Muscle of back (tissue), 13 donors: ENCODE measurements at places on chromosomes 5 and 9. TPM values are rescaled to one million over a fixed set of nuclear protein-coding genes. Genes with fewer than 3 reads are reported as not detected.

DNA sequence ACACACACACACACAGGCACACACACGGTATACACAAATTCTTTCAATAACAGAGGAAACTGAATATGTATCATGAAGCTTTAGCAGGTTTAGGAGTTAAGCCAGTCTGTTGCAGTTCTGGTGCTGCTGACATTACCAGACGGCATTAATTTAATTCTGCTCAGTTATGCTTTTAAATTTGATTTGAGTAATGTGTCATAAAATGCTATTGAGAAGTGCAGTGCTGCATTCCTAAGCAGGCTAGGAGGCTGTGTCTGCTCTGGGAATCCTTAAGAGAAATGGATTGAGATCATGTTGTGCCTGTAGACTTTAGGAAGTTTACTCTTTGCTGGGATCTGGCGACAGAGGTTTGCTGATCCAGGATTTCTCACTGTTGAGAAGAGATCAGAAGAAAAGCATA is 733.8 kb downstream of the BRINP1 start:
- no peak for DNase-seq

DNA sequence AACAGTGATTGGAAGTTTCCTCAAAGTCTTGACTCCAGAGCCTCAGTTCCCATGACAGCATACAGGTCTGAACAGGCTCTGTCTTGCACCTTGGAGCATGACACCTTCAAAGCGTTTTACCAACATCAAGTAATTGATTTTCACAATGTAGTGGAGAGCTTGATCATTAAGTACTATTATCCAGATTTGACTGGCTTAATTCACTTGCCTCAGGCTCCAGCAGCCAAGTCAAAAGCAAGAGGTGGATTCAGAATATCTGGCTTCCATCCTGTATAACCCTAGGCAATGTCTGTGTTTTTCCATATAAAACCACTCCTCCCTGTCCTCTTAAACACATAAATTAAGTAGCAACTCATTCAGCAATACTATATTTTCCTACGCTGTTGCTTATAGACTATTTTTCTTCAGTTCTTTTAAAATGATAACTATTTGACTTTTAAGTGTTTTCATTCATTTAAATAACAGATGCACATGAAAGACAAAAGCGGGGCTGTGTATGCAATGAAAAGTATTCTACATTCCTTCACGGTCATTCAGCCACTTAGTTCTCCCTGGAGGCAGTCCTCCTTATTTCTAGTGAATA is 150.8 kb upstream of the RANBP3L start:
- peak; percentile 38 for DNase-seq

GRCh38 chr5:10685115-10685521 is 75.9 kb downstream of the DAP start:
- DNase-seq, result no peak

GRCh38 chr9:124041817-124042116 is 30.2 kb downstream of the LHX2 start:
- DNase-seq, result no peak

DNA sequence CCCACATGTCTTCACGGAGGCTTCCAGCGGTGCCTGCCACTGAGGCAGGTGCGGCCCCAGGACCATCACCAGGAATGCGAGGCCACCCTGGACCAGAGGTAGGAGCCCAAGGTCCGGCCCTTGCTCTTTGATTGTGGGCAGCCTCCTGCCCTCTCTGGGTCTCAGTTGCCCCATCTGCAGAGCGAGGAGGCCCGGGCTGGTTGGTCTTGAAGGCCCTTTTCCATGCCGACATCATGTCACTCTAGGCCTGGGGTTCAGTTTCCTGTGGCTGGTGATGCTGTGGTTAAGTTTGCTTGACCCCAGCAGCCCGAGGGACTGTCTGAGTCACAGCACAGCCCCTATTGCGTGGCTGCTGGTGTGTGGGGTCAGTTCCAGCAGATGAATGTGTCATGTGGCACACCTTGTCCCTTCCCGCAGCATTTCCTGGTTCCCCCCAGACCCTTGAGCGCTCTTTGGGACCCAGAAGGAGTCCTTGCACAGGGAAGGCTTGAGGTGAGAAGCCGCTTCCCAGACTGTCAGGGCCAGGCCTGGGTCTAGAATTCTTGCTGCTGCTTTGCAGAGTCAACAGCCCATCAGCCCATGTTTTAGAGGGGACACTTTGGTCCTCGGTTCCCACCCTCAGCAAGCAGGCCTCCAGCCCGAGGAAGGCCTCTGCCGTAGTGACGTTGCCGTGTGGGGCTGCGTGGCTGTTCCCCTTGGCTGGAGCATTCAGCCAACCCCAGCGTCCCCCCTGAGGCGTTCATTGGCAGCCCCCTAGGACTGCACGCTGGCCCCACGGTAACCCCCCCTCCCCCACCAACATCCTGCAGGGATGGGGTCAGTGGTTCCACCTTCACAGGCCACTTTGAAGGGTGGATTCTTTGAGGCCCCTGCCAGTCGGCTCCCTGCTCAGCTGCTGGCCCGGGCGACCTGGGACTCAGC is 31.0 kb upstream of the HMCN2 start:
- no peak for DNase-seq

GRCh38 chr9:129206905-129207304 is 28.8 kb upstream of the IER5L start:
- DNase-seq, result no peak

PURA gene
- 9.8 TPM for polyA plus RNA-seq
